Activated CD4-positive, alpha-beta T cell treated with anti-CD3 and anti-CD28 coated beads, Interleukin-2, amount 50 U/mL, for 1 hour (primary cell): ENCODE measurements at places on chromosomes 1 and 21.

DNA sequence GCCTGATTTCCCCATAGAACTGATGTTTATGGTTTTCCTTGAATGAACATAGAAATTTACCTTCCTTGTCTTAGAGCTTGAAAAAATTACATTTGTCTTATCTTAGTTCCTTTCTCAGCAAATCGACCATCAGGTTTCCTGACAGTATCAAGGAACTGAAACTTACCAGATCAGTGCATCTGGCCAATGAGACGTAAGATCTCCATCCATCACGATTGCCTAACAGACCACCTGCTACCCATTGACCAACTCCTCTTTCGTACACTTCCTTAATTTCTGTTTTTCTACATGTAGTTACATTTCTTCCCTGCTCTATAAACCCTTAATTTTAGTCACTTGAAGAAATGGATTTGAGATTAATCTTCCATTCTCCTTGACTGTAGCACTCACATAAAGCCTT is 57.4 kb upstream of the TMPRSS15 start:
- DNase-seq: no peak

DNA sequence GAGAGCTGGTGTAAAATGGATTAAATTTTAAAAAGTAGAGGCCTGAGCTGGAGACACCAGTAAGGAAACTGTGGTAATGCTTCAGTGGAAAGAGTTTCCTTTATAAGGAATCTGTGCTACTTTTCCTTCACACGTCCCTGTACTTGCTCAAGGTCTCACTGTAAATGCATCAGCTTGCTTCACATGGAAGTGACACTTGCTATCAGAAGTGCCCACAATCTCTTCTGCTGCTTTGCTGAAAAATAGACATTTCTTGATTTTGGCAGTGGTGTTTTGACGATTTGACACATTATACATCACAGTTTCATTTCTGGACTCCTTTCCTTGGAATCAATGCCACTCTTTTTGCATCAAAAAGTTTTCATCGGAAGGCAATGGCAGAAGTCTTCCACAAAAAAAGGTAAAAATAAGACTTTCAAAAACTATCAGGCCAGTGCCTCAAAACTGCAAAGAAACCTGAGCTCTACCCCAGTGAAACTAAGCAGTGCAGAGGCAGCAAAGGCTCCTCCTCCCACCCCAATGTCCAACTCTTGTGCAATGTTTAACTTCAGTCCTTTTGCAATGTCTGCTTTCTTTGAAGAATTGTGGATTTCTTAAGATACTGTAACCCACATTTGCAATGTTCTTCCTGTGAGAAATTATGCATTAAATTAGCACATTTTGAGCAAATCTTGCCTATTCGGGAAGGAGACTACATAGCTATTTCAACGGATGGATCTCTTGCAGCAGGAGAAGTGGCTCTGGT is 18.4 kb upstream of the TSPAN2 start:
- DNase-seq: no peak

- DNase-seq: no peak
These were observed 8.2 kb upstream of the PRMT6 start for GRCh38 chr1:107048241-107048640.

DNA sequence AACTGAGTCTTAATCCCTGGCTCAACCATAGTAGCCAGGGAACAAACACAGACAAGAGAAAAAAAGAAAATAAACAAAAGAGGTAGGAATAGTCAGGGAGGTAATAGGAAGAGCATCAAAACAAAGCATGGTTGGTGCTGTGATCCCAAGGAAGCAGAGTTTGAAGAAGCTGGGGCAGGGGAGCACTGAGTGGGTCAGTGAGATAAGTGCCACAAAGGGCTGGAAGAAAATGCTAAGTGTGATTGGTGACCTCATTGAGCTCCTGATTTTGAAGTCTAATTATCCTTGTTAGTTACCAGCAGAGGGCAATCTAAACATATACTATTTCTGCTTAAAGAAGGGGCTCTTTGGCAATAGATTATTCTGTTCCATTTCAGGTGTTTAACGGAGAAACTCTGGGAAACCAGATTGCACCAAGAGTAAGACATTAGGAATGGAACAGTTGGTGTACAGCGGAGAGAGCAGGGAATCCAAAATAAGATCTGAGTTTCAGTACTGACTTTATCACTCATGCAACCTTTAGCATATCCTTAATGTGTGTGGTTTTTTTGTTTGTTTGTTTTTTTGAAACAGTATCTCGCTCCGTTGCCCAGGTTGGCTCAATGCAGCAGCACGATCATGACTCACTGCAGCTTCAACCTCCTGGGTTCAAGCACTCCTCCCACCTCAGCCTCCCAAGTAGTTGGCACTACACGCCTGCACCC is 30.7 kb upstream of the KIAA1614 start:
- no peak for DNase-seq

GRCh38 chr1:183487674-183488442 is 15.6 kb downstream of the SMG7 start:
- no peak for DNase-seq

DNA sequence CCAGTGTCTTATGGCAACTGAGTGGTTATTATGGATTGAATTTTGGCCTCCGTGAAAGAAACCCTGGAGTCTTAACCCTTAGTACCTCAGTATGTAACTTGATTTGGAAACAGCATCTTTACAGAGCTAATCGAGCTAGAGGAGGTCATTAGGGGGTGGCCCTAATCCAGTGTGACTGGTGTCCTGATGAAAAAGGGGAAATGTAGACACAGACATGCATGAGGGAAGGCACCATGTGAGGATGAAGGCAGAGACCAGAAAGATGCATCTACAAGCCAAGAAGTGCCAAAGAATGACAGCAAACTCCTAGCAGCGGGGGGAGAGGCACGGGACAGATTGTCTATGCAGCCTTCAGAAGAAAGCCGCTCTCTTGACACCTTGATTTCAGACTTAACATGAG is 14.7 kb downstream of the DOP1B start:
- no peak for DNase-seq

DNA sequence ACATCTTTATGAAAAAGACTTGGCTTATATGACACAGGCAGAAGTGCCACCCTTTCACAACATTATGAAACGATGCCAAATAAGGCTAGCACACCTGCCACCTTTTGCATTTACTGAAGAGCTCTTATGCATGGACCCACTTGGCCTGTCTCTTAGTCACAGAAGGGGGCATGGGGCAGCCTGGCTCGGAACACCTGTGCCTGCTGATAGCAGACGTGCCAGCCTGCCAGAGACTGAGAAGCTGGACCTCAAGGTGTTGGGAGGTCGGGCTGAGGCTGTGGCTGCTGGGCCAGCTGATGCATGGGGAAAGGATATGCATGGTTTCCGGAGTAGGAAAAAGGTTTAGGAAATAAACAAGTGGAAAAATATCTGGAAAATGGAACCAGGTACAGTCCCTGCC is 21.5 kb downstream of the RCAN1 start:
- DNase-seq: no peak

DNA sequence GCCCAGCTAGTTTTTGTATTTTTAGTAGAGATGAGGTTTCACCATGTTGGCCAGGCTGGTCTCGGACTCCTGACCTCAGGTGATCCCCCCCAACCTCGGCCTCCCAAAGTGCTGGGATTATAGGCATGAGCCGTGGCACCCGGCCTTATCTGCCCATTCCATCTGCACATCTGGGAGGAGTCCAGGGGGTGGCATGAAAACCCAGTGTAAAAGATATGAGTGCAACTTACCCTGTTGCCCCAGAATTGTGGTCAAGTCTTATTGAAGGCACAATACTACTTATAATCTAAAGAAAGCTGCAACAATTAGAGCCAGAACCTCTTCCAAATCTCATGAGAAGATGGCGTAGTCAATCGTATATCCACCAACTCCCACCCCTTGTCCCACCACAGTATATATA is 18.4 kb downstream of the CTXND2 start:
- no peak for DNase-seq

DNA sequence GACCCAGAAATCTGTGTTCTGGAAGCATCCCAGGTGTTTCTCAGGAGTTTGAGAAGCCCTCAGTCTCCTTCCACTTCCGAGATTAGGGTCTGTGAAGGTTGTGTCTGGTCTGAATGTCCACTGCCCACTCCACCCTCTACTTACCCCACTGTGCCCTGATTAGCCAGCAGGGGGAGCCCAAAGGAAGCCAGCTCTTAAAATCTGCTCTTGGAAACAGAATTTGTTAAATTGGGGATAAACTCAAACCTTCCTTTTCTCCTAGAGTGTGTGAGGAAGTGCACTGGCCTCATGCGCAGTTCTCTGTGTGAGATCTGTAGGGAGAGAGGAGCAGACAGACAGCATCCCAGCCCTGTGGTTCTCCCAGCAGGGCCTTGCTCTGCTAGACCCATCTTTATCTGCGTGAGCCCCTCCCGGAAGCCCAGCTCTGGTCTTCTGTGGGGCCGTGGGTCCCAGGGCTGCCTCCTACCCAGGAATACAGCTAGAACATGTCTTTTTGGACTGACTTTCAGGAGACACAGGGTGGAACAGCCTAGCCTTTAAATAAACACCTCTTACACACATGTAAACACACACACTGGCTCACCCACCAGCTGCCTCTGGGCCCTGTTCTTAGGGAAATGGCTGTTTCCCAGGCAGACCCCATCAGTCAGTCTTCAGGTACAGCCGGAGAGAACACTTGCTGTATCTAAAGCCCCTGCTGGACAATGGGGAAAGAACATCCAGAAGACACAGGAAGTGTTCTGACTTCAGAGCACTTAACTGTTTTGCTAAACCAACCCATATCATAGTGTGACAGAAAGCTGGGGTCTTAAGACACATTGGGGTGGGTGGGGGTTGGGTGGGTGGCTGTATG is 52.2 kb downstream of the SMYD2 start:
- peak; percentile 37 for DNase-seq

- DNase-seq: no peak
These were observed 91.6 kb downstream of the ZC3H11B start for GRCh38 chr1:219521325-219521724.

GRCh38 chr1:188433425-188433824 is 1604.7 kb downstream of the PLA2G4A start:
- DNase-seq: no peak
